Daoy (cell line): ENCODE measurements at places on chromosomes 2 and 18.

GRCh38 chr2:240297256-240298116 lies 138.0 kb upstream of the GPC1 start:
- no peak for DNase-seq

- DNase-seq: no peak
Observed at GRCh38 chr2:228681426-228681825, 499.9 kb upstream of the SPHKAP start.

- no peak for DNase-seq
Observed at GRCh38 chr2:20797096-20797495, 25.8 kb downstream of the LDAH start.

- no peak for DNase-seq
Observed at GRCh38 chr2:182715121-182715891, 751 bp upstream of the DNAJC10 start.

GRCh38 chr2:232448304-232448690 lies 7.7 kb upstream of the ALPI start:
- DNase-seq: no peak

DNA sequence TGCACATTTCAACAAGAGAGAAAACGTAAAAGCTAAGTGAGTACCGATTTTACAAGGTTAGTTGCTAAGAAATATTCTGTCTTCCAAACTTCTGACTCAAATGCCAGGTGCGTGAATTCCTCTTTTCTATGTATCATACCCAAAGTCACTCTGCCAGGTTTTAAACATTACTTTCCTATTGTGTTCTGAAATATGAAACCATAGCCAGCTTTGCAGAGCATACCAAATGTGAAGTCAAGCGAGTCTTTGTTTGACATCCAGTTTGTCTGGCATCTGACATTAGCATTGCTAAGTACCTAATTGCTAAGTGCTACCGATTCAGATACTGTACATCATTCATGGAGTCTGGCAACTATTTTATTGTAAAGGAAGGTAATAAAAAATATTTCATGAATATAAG lies 321.9 kb upstream of the GALNT5 start:
- peak; percentile 30 for DNase-seq

- DNase-seq: no peak
Observed at GRCh38 chr2:170201734-170202393, 23.9 kb downstream of the MYO3B start.

GRCh38 chr2:203694191-203694590 lies 12.2 kb upstream of the CD28 start:
- DNase-seq: no peak

GRCh38 chr18:48915626-48916425 lies 34.9 kb downstream of the SMAD7 start:
- no peak for DNase-seq

GRCh38 chr2:217667512-217667911 lies 335.3 kb downstream of the TNS1 start:
- DNase-seq: no peak

DNA sequence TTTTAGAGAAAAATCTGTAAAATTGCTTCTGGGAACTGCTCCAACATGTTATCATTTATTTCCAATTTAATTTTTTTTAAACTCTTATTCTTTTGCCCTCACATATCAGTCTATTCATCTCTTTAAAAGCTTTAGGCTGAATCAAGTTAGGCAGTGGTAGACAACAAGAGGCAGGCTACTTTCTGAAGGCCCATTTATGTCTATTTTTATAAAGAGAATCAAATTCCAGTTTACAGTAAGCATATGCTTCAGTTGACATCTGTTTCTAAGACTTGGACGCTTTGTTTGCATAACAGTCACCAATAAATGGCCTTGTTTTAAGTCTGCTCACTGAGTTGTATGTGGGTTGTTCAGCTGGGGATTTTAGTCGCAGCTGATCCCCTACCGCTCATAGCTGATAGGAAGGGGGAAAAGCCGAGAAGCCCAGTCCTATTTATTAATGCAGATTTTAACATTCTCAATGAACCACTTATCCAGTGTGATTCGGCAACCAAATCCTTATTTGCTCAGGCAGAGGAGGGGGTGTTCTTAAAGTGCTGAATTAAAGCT lies 260.4 kb upstream of the SIX3 start:
- DNase-seq: no peak

GRCh38 chr2:138267161-138267901 lies 234.2 kb upstream of the SPOPL start:
- DNase-seq: peak; percentile 22

- no peak for DNase-seq
Observed at GRCh38 chr2:138846216-138846821, 66.1 kb upstream of the NXPH2 start.

- no peak for DNase-seq
Observed at GRCh38 chr18:7561909-7562460, 5.1 kb upstream of the PTPRM start.

DNA sequence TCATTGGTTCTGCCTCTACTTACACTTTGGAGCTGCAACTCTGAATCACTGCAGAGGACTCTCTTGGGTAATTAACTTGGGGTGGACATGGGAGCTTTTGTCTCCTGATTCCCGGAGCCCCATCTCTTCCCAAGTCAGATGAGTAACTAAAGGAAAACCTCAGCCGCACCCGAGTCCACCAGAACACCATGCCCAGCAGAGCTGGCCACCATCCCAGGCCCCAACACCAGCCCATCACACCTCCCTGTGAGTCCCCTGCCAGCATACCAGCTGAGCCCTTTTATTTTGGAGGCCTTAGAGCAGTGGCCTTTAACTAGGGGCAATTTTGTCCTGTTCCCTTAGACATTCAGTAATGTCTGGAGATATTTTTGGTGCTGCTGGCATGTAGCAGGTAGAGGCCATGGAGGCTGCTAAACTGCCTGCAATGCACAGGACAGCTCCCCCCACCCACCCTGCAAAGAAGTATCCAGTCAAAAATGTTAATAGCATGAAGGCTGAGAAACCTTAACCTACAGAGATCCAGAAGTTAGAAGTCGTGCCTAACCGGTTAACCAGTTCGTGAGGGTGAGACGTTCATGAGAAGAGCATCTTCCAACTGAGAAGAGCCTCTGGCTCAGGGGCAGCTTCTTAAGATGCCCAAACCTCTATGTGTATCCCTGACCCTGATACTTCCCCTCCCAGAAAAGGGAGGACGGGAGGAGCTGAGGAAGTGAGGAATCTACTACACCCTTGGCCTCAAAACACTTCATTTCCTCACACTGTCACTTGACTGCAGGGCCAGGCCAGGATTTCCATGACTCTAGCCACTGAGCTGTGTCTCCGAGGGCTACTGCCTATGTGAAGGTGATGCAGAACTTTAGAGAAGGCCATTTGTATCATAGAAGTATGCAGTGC lies 139.9 kb upstream of the EPAS1 start:
- no peak for DNase-seq

GRCh38 chr2:204507636-204508035 lies 37.6 kb upstream of the PARD3B start:
- DNase-seq: no peak

GRCh38 chr2:25483607-25484266 lies 142.0 kb upstream of the DNMT3A start:
- no peak for DNase-seq

DNA sequence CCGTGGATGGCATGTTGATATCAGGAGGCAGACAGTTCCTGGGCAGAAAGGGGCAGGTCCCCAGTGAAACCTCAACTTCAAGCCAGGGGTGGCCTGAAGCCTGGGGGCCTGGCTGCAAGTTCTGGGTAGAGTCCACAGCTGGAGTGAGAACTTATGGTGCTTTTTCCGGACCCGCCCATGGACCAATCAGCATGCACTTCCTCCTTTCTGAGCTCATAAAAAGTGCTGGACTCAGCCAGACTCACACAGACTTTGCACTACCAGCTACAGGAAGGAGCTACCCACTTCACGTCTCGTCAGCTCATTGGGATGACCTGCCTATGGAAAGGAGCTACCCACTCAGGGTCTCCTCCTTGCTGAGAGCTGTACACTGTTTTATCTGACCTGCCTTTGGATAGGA lies 183.1 kb upstream of the MC4R start:
- DNase-seq: no peak

DNA sequence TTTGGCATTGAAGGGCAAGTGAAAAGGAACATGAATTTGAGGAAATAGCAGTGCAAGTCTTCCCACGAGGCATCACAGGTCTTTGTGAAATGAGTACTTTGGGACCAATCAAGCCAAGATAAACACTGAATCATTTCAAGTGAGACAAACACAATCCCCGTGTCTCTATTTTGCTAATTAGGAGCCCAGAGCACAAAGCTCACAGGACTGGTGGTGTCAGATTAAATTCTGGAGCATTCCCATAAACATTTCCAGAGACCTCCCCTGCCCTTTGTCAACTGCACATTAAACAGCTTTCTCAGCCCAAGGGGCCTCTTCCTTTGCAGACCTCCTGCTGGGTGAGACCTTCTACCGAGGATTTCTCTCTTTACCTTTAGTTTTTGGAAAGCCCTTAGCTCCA lies 50.7 kb downstream of the DAPL1 start:
- DNase-seq: peak; percentile 39

DNA sequence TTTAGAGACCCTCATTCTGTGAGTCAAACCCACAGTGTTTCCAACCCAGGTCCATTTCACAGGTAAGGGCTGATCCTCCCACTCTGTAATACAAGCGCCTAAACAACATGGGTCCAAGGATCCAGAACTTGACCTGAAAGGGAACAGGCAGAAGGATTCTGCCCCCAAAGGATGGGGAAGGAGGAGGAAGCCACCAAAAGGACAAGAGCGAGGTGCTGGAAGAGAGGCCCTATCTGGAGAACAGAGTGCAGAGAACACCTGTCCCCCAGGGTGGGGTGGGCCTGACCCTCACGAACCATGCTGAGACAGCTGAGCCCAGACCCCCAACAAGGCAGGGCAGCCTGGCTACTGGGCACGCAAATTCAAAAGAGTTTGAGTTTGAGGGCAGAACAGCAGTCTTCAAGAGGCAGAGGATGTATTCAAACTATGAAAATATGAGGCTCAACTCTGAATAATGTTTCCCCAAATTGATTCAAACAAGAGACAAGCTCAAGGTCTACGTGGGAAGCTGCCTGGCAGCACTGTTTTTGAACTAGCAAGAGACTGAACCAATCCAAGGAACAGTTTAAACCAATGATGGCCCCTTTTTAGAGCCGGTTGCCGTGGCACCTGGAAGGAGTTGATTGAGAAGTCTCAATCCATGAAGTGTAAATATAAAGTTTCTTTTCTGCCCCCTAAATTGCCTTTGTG lies 212.7 kb downstream of the ALPK2 start:
- no peak for DNase-seq

- DNase-seq: no peak
Observed at GRCh38 chr2:16130906-16131400, 190.6 kb downstream of the MYCN start.

- no peak for DNase-seq
Observed at GRCh38 chr2:85604568-85605339, 2.3 kb upstream of the TMEM150A start.

- no peak for DNase-seq
Observed at GRCh38 chr2:11163439-11164317, 8.4 kb downstream of the SLC66A3 start.

DNA sequence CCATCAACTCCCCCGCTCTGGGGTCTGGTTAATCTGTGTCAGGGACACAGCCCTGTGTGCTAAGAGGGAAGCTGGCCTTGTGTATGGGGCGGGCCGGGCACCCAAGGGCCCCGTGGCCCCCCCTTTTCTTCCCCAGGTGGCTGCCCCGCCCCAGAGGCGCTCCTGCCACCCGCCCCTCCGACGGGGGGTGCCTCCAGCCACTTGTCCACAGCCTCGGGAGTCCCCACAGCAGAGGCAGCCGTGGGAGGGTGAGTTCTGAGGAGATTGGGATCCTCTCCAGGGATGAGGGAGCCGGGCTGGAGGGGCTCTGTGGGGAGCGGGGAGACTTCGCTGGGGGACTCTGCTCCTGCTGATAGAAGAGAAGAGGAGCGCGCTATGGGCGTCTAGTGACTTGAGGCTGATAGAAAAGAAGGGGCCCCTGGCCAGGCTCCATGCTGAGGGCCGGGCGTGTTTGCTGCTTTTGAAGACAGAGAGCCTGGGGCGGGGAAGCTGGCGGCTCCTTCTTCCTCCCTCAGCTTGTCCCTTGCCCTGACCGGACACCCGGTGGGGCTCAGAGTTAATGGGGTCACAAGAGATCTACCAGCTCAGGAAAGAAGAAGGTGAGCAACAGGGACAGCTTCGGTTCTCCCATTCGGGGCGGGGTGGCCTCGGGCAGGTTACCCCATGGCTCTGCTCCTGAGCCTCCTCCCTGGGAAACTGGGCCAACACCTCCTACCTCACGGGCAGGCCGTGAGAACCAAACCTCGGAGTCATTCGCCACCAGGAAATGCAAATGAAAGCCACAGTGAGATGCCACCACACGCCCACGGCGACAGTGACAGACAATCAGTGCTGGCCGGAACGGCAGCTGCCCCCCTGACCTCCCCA lies 89.4 kb upstream of the TAF1B start:
- peak; percentile 46 for DNase-seq

DNA sequence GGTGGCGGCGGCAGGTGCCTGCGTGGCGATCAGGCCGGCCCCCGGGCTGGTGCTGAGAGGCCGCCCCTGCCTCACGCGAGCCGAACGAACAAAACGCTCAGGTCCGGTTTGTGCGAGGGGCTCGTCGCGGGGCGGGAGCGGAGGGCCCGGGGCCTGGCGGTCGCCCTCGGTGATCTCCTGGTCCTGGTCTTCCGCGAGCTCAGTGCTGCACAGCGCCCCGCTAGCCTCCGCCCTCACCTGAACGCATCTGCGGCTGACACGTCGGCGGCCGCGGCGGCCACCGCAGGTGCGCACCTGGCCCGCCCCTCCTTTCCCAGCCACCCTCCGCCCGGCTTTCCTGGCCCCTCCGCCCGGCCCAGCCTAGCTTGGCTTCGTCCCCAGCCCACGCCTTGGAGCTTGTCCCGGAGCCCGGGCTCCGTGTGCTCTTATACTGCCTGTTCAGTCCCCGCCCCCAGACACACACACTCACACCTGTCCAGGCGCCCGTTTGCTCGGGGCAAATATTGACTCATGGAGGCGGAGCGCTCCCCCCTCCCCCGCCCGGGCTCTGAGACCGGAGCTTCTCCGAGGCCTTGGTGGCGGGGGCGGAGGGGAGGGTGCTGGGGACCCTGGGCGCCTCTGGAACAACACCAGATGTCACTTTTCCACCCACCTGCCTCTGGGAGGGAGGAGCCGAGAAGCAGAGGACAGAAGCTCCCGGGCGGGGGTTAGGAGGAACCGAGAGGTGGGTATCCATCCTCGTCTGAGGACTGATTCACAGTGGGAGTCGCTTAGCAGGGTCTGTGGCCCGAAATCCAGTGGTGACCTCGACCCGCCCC lies 8.6 kb upstream of the CRYBA2 start:
- DNase-seq: no peak

- DNase-seq: peak; percentile 33
Observed at GRCh38 chr2:29530281-29530680, 391.1 kb downstream of the ALK start.

- DNase-seq: no peak
Observed at GRCh38 chr2:133811409-133812125, 243.3 kb upstream of the NCKAP5 start.
